ENCODE measurements at places on chromosomes 13 and 19. TPM values are rescaled to one million over a fixed set of nuclear protein-coding genes. Genes with fewer than 3 reads are reported as not detected.

The RGL3 gene
- total RNA-seq = 6.0 TPM

The EPSTI1 gene
- total RNA-seq = 0.54 TPM

The SPTBN4 gene
- 0.90 TPM for total RNA-seq

The MYH14 gene
- total RNA-seq = not detected

The MUC16 gene
- total RNA-seq = not detected

The LAIR1 gene
- total RNA-seq = not detected

The DLEU7 gene
- total RNA-seq = not detected

The OR7A5 gene
- not detected for total RNA-seq

The LAMP1 gene
- total RNA-seq = 249 TPM

The PTPRS gene
- 182 TPM for total RNA-seq

The LRRC63 gene
- total RNA-seq = not detected

The RXFP2 gene
- total RNA-seq = not detected

The ITGBL1 gene
- 4.2 TPM for total RNA-seq

The SERPINE3 gene
- not detected for total RNA-seq

The CCDC194 gene
- not detected for total RNA-seq

The PGLYRP2 gene
- not detected for total RNA-seq

The FOSB gene
- 81.4 TPM for total RNA-seq

The DOHH gene
- 16.2 TPM for total RNA-seq

The SOX1 gene
- total RNA-seq = not detected
